GM12865 (cell line): ENCODE measurements at places on chromosomes 4 and X.

- DNase-seq: no peak
Measured at GRCh38 chr4:102076622-102077021, 268.7 kb downstream of the SLC39A8 start.

- no peak for DNase-seq
Measured at GRCh38 chrX:54306379-54306778, 51.5 kb downstream of the WNK3 start.

GRCh38 chr4:128470492-128471053, 183.0 kb upstream of the PGRMC2 start:
- no peak for DNase-seq

DNA sequence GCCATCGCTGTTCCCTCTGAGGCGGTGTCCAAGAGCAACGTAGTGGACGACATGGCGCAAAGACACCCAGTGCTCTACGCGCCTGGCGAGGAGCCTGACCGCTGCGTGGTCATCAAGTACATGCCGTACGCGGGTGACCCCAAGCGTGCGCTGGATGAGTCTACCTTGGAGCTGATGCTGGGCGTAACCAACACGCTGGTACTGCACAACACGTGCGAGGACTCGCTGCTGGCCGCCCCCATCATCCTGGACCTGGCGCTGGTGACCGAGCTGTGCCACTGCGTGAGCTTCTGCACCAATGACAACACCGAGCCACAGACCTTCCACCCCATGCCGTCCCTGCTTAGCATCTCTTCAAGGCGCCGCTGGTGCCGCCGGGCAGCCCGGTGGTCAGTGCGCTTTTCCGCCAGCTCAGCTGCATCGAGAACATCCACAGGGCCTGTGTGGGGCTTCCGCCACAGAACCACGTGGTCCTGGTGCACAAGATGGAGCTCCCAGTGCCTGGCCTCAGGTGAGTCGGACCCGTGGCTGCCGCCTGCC, 129.0 kb downstream of the ANAPC4 start:
- no peak for DNase-seq

DNA sequence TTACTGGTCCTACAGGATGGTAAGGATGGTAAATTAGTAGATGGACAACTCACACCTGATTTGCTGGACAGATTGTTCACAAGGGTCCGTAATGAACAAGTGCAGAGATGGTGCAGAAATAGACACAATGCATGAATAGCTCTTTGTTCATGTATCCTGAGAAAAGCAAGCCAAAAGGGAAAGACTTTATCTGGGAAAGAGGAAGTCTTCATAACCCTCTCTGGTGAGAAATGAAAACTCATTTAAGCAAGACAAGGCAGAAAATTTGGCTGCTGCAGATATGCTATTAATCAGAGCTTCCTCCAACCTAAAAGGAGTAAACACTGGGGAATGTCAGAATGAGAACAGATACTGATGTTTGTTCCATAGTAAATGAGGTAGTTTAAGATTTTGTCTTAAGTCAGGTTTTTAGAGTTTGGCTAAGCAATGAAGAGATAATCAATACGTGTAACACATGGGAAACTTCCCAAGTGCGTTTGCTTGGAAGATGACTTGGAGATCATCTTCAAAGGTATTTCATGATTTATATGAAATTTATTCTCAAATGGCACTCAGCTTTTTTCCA, 152.4 kb upstream of the BMPR1B start:
- DNase-seq: no peak

DNA sequence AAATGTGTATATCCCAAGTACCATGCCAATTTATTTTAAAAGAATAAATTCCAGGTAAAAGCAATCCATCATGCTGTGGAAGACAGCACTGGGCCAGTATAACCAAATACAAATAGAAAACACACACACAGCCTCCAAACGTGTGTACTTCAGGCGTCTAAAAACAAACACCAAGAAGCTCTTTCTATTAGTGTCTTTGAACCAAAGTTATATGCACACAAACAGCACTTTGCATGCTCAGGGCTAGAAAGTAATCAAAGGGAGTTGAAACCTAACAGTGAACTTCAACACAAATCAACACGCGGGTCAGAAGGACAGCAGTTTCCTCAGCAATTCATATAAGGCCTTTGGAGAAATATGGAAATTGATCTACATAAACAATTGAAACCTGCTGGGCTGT, 15.4 kb downstream of the GASK1B start:
- DNase-seq: no peak

DNA sequence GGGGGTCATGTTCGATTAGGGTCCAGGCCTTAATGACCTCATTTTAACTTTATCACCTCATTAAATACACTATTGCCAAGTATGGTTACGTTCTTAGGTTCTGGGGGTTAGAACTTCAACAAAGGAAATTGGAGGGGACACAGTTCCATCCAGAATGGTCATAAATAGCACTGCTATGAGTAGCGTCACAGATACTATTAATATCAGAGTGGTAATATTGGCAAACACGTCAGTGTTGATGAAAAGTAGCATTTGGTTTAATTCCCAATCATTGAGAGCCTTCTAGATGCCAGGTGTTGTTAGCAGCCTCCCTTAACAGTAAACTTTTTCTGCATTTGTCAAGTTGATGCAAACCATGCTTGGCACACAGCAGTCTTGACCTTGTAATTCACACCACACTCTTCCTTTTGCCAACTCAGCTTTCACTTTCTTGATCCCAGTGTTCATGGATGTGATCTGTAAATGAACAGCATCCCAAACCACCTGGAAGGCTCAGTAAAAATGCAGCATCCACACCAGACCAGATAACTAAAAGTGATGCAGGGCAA, 912.5 kb upstream of the TENM3 start:
- DNase-seq: no peak

DNA sequence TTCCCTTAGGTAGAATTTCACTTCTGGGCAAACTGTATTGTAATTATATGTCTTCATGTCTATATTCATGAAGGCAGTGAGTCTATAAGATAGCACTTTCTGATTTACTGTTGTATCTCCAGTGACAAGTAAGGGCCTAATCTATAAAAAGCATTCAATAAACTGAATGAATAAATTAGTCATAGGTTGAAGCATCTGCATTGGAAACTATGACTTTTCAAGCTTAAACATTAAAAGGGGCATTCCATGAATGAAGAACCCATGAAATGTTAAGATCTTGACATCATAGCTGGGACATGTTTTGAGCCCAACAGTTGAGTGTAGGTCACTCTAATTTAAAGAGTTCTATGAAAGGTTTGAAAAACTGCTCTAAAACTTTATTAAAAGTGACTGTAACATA, 159.3 kb upstream of the LCORL start:
- DNase-seq: no peak

GRCh38 chrX:82742351-82742750, 765.7 kb upstream of the POU3F4 start:
- no peak for DNase-seq

DNA sequence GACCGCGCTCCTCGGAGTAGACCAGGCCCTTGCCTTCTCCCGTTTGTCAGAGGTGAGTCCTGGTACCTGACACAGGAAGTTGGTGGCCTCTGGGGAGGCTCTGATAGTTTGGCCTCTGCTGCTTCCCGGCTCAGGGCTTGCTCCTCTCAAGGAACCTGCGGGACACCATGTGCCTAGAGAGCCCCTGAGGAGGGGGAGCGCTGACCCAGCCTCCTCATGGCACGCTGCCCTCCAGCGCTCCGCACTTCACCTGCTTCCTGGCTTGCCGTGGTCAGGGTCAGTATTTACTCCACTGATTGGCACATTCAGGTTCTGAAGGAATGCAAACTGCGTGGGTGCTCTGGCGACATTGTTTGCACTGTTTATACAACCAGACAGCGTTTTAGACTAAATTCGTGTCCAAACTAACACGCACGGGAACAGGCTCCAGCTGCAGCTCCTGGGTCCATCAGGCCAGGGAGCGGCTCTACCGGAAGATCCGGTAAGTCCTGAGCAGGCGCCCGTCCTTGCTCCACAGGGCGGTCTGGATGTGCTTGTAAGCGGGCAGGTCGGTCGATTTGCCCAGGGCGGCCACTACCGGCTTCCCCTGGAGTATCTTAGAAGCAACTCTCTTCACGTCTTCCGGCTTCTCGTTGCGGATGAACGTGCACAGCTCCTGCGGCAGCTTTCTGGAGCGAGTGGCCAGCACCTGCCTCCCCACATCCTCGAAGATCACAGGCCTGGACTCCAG, 121.6 kb upstream of the GRID2 start:
- no peak for DNase-seq

DNA sequence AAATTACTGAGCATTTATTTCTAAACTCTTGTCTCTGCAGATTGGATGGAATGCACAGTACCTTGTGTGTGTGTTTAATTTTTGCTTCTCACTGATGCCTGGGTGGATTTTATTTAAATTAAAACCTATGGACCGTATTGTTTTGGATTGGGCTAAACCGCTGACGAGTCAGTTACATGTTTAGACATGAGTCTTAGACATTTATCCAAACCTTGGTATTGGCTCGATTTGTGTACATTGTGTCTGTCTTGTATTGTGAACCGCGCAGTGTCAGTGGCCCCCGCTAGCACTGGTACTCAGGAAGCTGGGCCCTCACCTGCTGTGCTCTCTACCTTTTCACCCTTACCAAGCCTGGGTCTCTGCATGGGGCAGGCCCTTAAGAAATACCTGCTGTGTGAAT, 40.8 kb upstream of the TADA2B start:
- DNase-seq: no peak

- DNase-seq: no peak
Measured at GRCh38 chr4:1035510-1035909, 24.1 kb downstream of the FGFRL1 start.

DNA sequence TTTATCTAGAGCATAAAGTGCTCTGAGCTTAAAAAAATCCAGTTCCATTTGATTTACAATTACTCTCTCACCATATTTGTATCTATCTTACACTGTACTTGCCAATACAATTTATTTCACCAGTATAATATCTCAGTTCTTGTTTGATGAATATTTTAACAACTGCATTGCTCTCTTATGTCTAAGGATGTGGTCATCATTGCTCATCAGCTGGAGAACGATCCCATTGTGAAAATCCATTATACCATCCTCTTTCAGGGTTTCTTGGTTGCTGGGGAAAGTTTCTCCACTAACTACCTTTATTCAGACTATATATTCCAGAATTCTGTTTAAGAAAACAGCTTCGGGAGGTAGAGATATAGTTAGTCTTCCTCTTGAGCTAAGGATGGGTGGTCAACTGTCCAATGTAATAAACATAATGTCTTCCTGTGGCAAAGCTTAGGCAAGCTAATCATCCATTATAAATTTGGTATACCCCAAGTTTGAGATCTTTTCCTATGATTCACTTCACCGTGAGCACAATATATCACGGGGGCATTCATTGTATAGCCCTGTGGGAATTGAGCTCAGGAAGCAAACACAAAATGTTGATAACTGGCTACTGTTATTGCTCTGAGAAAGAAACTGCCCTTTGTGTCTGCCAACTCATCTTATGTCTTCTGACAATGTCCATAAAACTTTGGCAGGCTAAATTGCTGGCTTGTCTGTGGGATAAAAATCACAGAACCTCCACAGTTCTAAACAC, 2361.9 kb downstream of the ARAP2 start:
- no peak for DNase-seq

GRCh38 chrX:40015693-40016092, 82.1 kb downstream of the BCOR start:
- no peak for DNase-seq

DNA sequence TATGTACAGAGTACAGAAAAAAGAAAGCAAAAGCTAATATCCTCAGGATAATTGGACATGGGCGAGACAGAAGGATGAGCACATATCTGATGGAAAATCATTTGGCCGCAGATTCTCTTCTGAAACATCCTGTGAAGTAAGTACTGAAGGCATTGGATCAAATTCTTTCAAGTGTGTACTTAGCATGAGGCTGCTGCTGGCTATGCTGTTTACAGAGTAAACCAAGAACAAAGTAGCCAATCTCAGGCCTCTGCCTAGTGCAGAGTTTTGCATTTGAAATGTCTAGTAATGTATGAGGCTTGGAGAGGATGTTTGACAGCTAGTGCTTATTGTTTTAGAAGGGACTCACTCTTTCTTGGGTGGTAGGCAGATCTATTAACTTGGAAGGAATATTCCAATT, 128.5 kb downstream of the MAGEC2 start:
- DNase-seq: no peak

GRCh38 chrX:7110821-7111276, 36.7 kb upstream of the STS start:
- DNase-seq: peak; percentile 85
